ENCODE measurements at places on chromosomes 5 and 9. TPM values are rescaled to one million over a fixed set of nuclear protein-coding genes. Genes with fewer than 3 reads are reported as not detected.

DNA sequence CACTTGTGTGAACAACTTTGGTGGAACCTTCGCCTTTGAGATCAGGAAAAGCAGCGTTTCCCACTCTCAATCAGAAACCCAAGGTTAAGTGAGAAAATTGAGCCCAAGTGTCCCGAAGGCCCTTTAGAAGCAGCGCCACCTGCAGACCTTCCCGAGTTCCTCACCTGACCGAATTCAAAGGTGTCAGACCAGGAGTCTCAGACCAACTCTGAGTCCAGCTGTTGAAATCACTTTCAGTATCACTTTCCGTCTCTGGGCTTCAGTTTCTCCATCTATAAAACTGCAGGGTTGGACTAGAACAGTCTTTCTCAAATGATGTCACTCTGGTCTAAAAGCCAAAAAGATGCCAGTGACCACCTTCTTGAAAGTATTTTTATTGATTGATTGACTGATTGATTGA is 31.7 kb upstream of the GRHPR start:
- DNase-seq: peak; percentile 66

The PTGER4 gene
- total RNA-seq: 0.99 TPM

GRCh38 chr5:143016777-143017516 is 246.8 kb downstream of the ARHGAP26 start:
- peak; percentile 57 for DNase-seq

The PCSK1 gene
- total RNA-seq: not detected

The IL13 gene
- total RNA-seq: not detected

- DNase-seq: no peak
Measured at GRCh38 chr5:75524071-75524470, 12.4 kb downstream of the POLK start.

DNA sequence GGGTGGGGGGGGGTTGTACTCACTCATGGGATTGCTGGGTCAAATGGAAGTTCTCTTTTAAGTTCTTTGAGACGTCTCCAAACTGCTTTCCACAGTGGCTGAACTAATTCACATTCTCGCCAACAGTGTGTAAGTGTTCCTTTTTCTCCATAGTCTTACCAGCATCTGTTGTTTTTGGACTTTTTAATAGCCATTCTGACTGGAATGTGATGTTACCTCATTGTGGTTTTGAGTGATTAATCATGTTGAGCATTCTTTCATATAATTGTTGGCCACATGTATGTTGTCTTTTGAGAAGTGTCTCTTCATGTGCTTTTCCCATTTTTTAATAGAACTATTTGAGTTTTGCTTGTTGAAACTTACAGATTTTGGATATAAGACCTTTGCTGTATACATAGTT is 94.9 kb upstream of the PLPPR1 start:
- peak; percentile 26 for DNase-seq

DNA sequence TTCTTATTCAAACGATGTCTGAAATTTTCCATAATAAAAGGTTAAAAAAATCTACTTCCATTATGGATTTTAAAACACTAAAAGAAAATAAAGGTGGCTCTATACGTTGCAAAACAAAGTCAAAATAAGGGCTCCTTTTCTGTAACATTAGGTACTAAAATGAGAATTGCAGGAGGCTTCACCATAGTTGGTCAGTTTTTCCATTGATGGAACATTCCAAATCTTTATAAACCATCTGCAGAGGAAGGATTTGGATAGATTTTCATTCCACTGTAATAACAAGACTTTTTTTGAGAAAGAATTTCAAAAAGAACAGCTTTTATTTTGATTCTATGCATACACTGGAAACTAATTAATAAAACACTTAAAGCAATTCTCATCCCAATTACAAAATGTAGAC is 145.6 kb downstream of the LURAP1L start:
- no peak for DNase-seq

The ORM2 gene
- total RNA-seq: not detected

DNA sequence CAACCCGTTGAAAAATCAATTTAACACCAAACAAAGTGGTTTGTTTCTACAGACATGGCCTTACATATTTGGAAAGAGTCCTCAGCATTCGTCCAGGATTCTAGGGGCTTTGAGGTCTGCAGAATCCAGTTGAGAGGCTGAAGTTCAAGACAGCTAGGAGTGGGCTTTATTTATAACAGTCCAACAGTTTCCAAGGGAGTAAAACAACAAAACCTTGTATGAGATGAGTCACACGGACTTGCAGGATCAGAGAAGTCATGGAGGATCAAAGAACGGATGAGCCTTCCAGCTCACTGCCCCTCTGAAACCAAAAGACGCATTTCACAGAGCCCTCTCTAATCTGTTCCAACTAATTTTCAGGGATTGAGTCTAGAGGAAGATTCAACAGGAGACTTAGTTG is 11.1 kb upstream of the ESM1 start:
- DNase-seq: peak; percentile 16

DNA sequence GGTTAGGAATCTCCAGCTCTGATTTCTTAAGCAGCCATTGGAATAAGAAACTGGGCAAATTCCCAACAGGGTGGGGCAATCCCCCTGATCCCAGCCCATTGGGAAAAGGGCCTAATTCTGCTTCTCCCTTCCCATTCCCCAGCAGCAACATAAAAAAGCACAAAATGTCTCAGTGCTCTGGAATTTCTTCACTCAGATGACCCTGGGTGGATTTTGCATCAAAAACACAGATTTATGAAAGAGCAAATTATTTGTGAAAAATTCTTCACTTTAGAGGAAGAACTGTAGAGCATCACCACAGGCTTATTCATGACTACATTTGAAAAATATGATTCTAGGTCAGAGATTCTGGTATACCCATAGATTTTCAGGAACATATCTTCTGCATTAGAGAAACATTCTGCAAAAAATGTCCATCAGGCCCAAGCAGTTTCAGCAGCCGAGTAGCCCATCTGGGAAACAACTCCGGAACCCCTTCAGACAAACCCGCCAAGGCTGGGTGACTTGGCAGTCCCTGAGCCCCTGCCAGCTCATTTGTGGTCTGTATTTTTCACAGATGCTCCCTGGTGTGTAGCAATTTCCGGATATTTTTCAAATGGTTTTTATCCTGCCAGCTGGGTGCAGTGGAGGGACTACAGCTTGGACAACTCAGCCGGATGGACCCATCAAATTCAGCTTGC is 102.1 kb upstream of the RANBP3L start:
- no peak for DNase-seq

DNA sequence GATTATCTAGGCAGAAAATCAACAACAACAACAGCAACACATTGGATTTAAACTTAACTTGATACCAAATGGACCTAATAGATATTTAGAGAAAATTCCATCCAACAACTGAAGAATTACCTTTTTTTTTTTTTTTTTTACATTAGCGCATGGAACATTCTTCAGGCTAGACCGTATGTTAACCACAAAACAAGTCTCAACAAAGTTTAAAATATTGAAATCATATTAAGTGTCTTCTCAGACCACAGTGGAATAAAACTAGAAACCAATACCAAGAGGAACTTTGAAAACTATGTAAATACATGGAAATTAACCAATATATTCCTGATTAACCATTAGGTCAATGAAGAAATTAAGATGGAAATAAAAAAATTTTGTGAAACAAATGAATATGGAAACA is 315.8 kb downstream of the CSNK1G3 start:
- no peak for DNase-seq

The JMY gene
- 12.6 TPM for total RNA-seq

DNA sequence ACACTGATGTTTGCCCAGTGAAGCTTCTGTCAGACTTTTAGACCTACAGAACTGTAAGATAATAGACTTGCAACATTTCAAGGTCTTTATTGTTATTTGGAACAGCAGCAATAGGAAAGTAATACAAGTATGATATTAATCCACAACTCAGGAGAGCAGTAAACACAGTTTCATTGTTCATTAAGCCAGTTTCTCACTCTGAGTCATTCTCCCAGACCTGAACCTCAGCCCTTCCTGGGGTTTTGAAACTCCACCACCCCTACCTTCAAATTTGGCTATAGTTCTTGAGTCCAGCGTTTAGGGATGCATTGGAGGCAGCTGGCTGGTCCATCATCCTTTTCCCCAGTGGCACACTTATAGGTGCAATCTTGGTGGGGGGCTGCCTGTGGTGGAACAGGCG is 203.2 kb downstream of the RAB3C start:
- DNase-seq: no peak

DNA sequence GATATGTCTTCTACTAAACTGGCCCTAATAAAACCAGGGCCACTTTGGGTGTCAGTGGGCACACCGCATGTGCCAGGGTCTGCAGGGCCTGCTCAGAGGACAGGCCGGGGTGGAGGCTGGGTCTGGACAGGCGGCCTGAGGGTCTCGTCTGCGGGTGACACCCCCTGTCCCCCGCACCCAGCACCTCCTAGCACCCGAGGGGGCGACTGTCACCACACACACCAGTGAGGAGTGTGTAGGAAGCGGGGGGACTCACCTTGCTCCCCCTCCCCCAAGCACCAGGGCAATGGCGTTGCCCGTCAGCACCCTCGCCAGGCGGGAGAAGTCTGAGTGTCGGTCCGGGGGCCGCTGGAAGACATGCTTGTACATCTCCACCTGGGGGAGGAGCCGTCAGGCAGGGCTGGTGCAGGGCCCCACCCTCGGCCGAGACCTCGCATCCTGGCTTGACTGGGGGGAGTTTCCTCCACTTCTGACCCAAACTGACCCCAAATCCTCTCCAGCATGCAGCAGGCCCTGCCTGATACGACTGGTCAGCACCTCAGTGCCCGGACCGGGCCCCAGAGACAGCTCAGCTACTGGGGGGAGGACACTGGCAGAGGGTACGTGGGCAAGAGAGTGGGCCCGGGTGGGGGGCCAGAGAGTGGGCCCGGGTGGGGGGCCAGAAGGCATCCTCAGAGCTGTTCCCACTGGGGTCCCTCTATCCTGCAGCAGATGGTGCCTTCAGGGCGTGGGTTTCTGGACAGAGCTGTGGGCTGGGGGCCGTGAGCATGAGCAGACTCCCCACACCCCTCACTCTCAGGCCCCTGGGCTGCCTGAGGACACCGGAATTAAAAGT is 18.9 kb upstream of the NSMF start:
- DNase-seq: no peak

DNA sequence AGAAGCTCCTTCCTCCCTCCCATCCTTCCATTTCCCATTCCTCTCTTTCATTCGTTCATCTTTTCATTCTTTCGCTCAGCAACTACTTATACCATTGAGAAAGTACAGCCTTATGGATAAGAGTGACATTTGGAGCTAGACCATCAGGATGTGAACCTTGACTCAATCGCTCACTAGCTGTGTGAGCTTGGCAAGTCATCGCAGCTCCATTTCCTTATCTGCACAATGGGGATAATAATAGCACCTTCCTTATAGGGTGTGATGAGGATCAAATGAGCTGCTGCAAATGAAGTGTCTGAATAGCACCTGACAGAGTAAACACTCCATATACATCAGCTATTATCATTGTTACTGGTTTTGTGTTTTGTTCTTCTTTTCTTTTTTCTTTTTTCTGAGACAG is 28.1 kb upstream of the SYNPO start:
- no peak for DNase-seq

The ZCCHC7 gene
- 16.3 TPM for total RNA-seq

The ARID3C gene
- total RNA-seq: 0.27 TPM

The CARTPT gene
- not detected for total RNA-seq

The LRRC14B gene
- total RNA-seq: 3.6 TPM

The LRRC70 gene
- 0.54 TPM for total RNA-seq

GRCh38 chr5:67686746-67687145 is 490.1 kb upstream of the CD180 start:
- no peak for DNase-seq

DNA sequence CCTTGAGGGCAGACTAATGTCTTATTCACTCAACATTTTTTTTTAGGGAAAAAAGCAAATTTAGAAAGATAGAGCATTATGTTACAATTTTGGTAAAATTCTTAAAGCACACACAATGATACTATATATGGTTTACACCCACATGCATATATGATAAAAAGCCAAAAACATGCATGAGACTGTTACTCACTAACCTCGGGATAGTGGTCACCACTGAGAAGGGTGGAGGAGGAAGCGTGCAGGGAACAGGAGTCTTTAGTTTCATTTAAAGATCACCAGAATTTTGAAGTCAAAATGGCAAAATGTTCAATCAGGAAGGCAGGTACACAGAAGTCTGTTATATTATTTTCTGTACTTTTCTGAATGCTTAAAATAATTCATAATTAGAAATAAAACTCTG is 9.2 kb downstream of the ARL15 start:
- DNase-seq: no peak

The MPDZ gene
- 50.6 TPM for total RNA-seq

- DNase-seq: peak; percentile 64
Measured at GRCh38 chr5:151820271-151820670, 48.5 kb downstream of the G3BP1 start.

DNA sequence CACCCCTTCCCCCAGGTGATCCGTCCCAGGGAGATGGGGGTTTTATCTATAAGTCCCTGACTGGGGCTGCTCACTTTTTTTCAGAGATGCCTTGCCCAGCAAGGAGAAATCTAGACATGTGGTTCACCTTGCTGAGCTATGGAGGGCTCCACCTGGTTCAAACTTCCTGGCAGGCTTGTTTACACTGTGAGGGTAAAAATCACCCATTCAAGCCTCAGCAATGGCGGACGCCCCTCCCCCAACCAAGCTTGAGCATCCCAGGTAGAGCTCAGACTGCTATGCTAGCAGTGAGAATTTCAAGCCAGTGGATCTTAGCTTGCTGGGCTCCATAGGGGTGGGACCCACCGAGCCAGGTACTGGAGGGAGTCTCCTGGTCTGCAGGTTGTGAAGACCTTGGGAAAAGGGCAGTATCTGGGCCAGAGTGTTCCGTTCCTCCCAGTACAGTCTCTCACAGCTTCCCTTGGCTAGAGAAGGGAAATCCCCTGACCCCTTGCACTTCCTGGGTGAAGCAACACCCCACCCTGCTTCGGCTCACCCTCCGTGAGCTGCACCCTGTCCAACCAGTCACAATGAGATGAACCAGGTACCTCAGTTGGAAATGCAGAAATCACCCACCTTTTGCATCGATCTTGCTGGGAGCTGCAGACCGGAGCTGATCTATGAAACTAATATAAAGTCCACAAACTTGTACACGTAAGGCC is 231.7 kb downstream of the CTNND2 start:
- no peak for DNase-seq
